ENCODE measurements at places on chromosomes 2 and 18.
A peak's percentile ranks its signal among the peaks of the same experiment; 100 is the strongest.

- no peak for DNase-seq
Observed at GRCh38 chr2:195838002-195838401, 181.0 kb downstream of the SLC39A10 start.

- DNase-seq, result no peak
Observed at GRCh38 chr18:66949419-66949818, 345.5 kb upstream of the CDH19 start.

- DNase-seq, result no peak
Observed at GRCh38 chr2:101518578-101519492, 43.9 kb upstream of the RFX8 start.

DNA sequence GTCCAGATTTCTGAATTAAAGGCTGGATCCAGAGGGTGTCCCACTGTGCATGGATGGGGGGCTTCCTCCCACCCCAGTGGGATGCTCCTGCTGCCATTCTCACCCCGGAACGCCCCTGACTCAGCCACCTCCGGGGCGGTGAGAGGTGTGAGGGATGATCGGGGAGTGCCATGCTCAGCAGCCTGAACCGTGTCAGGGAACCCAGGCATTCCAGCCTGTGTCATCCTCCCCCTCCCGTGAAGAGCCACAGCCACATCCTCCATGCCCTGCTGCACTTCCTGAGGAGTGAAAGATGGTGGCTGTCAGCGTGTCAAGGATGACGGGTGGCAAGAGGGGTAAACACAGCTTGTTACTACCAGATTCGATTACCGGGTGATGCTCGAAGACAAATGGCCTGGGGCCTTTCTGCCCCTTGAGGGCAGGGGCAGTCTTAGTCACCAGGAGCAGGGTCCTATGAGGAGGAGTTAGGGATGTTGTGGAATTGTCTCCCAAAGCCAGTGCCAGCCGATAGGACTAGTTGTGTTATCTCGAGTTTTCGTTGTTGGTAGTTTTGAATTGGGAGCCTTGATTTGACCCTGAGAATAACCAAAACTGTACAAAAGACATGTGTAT, 80.8 kb downstream of the TCF7L1 start:
- no peak for DNase-seq

- no peak for DNase-seq
Observed at GRCh38 chr2:222869252-222869560, 8.4 kb downstream of the ACSL3 start.

DNA sequence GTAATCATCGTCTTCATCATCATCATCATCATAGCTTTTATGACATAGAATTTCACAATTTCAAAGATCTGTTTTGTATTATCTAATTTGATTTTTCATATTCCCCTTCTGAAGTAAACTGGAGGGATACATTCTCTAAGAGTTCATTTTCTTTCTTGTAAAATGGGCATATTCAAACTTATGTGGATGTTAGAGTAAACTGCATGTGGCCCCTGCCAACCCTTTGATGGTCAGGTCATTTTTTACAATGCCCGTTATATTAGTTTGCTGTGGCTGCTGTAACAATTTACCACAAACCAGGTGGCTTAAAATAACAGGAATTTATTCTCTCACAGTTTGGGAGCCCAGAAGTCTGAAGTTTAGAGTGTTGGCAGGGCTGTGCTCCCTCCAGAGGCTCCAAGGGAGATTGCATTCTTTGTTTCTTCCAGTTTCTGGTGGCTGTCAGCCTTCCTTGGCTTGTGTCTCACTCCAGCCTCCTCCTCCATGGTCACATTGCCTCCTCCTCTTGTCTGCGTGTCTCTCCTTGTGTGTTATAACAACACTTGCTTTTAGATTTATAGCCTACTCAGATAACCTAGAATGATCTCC, 127.5 kb upstream of the MMADHC start:
- DNase-seq, result no peak

GRCh38 chr2:177881008-177881747, 191.4 kb downstream of the PDE11A start:
- DNase-seq, result no peak

DNA sequence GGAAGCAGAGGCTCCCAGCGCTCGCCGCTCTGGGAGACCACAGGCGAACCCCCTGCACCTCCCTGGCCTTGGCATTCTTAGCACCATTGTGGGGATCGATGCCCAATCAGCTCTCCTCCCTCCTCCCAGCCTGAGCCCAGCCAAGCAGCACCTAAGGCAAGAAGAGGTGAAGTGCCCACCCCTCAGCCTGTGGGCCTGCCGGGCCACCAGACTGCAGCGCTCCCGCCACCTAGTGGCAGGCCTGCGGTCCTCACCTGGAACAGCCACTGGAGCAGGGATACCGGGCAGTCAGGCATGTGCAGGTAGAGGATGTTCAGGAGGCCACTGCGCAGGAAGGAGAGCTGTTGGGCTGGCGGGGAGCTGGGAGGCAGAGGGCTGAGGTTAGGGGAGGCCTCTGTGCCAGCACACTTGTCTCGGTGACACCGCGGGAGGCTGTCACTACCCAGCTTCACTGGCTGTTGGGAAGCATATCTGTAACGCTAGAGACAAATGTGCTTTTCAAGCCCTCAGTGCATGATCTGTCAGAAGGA, 35.2 kb downstream of the FAM178B start:
- peak; percentile 60 for DNase-seq

DNA sequence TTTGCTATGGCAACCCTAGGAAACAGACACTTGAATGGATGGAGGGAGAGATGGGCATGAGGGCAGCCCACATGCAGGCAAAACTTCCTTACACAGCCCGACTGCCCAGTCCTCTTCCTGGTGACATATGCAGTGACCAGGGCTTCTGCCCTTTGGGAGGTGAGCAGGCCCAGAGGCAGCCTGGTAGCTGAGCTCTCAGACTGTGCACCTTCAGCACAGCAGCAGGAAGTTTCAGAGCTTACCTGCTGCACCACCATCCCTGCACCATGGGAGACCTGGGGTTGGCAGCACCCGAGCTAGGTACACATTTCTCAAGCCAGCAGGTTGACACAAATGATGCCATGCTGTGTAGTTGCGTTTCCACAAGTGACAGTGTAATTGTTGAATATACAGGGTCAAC, 97.6 kb upstream of the LMAN1 start:
- no peak for DNase-seq

DNA sequence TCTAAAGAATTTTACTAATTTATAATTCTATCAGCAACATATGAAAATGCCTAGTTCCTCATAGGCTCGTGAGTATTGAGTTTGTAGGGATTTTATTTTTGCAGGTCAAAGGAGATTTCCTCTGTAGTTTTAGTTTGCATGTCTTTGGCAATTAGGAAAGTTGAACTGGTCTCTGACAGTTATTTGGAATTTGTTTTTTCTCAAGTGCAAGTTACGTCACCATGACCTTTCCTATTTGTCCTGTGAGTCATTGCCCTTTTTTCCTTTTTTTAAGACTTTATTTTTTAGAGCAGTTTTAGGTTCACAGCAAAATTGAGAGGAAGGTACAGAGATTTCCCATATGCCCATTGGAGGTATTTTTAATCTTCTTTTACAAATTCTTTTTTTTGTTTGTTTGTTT, 29.0 kb downstream of the RAMP1 start:
- no peak for DNase-seq

- no peak for DNase-seq
Observed at GRCh38 chr2:128566671-128567070, 248.0 kb upstream of the HS6ST1 start.

DNA sequence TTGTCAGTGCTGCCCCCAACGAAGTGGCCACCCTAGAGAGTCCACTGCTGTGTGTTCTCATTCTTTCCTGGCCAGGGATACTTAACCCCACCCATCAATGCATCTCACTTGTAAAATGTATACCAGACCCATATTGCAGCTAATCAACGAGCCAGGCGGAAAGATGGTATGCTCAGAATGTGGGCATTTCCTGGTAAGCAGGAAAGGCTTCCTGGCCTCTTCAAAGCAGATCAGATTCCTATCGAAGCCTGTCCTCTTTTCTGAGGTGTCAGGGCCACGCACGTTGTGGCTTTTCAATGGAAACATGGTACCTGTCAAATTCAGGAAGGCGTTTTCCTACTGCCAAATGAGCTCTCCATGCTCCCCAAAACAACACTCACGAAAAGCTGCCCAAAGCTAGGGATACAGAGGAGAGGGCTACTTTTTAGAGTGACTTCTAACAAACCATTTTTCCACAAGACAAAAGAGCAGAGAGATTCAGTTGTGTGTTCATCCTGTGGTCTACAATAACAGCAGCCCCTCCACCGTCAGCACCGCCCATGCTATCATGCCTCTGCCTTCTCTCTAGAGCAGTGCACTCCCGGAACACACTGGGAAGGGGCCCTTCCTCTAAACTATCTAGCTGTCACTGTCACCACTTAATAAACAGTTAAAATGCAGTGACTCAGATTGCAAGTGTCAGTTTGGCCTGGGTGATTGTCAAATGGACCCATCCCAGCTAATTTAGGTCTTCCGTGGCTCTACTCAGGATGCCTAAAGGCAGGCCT, 535.1 kb downstream of the RNF144A start:
- peak; percentile 27 for DNase-seq

DNA sequence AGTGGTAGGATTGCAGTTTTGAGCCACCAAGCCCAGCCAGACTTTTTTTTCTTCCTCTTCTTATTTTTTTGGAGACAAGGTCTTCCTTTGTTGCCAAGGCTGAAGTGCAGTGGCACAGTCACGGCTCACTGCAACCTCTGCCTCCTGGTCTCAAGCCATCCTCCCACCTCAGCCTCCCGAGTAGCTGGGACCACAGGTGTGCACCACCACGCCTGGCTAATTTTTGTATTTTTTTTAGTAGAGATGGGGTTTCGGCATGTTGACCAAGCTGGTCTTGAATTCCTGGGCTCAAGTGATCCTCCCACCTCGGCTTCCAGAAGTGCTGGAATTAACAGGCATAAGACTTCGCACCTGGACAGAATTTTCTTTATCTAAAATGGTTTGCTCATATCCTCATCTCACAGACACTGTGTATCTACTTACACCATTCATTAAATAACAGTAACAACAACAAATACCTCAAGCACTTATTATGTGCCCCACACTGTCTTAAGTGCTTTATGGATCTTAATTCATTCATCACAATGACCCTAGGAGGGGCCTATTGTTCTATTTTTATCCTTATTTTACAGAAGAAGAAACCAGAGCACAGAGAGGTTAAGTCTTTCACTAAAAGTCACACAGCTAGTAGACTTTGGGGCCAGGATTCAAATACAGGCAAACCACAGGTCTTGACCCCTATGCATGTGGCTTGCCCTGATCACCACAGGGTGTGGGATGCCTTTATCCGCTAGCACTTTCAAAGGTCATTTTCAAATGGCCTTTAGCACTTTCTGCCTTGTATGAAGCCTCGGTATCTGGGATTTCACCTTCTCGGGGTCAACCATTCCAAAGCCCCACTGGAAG, 39.6 kb downstream of the MYCN start:
- no peak for DNase-seq

GRCh38 chr2:152407204-152407721, 72.3 kb downstream of the FMNL2 start:
- DNase-seq, result no peak

DNA sequence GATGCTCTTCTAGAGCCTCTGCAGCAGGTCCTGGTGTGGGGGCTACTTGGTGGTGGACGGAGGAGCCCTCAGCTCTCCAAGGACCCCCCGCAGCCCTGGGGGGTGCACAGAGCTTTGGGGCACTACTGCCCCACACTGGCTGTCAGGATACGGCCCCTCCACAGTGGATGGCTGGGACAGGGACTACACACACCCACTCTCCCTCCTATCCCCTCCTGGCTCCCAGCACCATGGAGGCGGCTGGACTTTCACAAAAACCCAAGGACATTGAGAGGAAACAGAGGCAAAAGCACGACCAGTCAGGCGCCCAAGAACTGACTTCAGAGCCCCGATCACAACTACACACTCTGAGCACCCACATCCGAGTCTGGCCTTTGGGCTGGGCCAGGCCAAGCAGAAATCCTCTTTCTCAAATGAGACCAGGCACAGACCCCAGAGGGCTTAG, 12.6 kb downstream of the GPR35 start:
- no peak for DNase-seq

- DNase-seq, result no peak
Observed at GRCh38 chr18:34352385-34353163, 127.9 kb upstream of the NOL4 start.

DNA sequence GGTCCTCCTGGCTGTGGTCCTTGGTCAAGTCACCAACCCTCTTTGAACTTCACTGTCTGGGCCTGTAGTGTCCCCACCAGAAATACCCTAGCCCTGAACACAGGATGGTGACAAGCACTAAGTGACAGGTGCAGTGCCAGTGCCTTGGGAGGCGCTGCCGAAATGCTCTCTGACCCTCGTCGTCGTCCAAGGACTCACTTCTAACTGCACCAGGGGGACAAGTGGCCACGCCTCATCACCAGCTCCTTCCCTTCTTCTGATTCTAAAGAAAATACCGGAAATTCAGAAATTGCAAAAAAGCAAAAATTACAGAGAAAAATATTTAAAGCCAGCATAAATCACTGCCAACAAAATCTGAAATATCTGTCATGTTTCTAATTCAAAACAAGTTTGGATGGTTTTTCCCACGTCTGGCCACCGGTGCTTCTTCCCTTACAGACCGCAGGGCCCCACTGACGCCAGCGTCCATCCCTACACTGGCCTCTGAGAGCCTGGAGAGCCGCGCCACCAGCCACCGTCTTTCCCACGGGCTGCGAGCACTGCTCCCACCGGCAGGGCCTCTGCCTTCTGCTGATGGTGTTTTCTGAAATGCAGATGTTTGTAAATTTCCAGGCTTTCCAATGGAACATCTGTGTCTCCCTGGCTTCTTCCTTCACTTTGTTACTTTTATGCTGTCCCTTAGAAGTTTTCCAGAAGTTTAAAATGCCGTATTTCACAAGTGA, 37.4 kb upstream of the GPC1 start:
- DNase-seq, result no peak

DNA sequence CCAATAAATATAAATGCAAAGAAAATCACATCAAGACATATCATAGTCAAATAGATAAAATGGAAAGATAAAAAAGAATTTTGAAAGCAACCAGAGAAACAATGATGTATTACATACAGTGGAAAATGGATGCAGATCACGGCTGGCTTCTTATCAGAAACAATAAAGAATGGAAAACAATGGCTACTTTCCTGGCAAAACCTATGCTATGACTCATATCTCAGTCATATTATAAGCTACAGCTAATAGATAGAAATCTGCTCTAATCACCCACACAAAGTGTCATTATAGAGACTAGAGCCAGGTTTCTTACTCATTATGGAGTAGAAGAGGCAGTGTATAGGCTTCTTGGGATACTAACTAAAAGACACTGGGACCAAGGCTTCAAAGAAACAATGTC, 93.5 kb upstream of the TACR1 start:
- DNase-seq, result no peak

DNA sequence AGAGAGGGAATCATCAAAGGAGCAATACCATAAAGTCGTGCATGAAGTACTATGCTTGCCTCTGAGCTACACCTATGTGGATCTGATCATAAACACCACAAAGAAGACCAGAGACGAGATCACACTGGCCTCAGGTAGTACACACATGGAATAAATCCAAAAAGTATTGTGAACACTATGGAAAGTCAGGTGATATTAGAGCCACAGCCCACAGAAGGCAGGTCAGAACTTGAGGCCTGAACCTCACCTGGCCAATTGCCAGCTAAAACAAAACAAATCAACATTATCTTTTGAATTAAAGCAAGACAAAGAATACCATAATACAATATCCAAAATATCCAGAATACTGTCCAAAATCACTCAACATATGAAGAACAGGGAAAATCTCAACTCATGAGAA, 371.1 kb downstream of the NCKAP5 start:
- DNase-seq, result no peak

- no peak for DNase-seq
Observed at GRCh38 chr2:171478345-171478744, 43.9 kb upstream of the CYBRD1 start.
